ENCODE measurements at places on chromosomes 13 and 19. TPM values are rescaled to one million over a fixed set of nuclear protein-coding genes. Genes with fewer than 3 reads are reported as not detected.

DNA sequence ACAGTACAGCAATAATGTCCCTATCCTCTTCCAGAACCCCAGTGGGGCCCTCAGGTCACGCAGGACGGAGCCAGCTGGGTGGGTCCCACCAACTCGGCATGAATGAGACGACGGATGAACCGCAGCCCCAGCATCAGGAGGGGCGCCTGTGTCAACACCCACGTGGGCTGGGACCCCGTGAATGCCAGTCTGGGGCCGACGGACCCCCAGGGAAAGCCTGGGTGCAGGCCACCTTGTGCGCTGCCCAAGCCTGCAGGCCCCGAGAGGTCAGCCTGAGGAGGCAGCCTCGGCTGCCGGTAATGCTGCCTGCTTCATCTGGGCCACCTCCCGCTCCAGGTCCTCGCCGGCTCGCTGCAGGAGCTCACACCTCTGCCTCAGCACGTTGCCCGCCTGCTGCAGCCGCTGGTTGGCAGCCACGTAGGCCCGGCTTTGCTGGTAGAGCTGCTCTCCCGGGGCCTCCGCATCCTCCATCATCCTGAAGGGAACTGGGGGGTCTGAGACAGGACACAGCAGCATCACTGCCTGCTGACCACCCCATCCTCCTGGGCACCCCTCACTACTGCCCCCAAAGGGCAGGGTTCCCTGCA, 4.2 kb downstream of the C19orf25 start:
- H3K36me3 ChIP-seq: peaks cover 2% of the 10 kb centered on the region
- H3K27ac ChIP-seq: no peak overlapping the region
- H3K27me3 ChIP-seq: peaks cover 10% of the 10 kb centered on the region
- no peak overlapping the region for H3K4me3 ChIP-seq
- H3K4me1 ChIP-seq: peaks cover 23% of the 10 kb centered on the region

Gene ADAT3
- 9.3 TPM for total RNA-seq

Gene CKM
- not detected for total RNA-seq

GRCh38 chr19:33304371-33304759, 2.0 kb upstream of the CEBPA start:
- no peak overlapping the region for H3K4me3 ChIP-seq
- H3K36me3 ChIP-seq: no peaks in the 10 kb centered on the region
- DNase-seq: no peak
- no peaks in the 10 kb centered on the region for H3K4me1 ChIP-seq

GRCh38 chr13:70310396-70311119, 202.3 kb upstream of the KLHL1 start:
- no peaks in the 10 kb centered on the region for H3K36me3 ChIP-seq
- DNase-seq: no peak
- H3K4me1 ChIP-seq: no peaks in the 10 kb centered on the region

Data from activated CD8-positive, alpha-beta memory T cell treated with anti-CD3 and anti-CD28 coated beads, Interleukin-2, amount 10 ng/mL, durations not matched to agents 7 days and 5 days (primary cell).